ENCODE measurements at places on chromosomes 6 and 20.

DNA sequence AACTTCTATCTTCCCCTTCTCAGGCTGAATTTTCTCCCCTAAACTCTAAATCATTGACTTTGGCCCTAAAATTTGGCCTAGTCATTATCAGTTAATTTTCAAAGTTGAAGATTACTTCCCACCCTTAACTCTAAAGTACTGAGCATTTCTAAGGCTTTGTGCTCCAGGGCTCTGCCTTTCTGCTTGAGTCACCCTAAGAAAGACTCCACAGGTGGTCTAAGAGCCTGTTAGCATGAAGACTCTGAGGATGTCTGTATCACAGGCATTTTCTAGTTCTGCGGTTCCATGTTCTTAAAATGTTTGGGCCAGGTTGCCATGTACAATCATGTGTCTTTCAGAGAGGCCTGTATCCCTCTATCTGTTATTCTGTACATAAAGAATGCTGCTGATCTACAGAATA, 808.1 kb upstream of the MANEA start:
- no peak for DNase-seq

- DNase-seq: no peak
Measured at GRCh38 chr6:170542031-170542719, 10.9 kb downstream of the PSMB1 start.

- no peak for DNase-seq
Measured at GRCh38 chr6:130259557-130259956, 36.8 kb upstream of the SAMD3 start.

GRCh38 chr6:147549531-147549930, 41.0 kb downstream of the SAMD5 start:
- no peak for DNase-seq

DNA sequence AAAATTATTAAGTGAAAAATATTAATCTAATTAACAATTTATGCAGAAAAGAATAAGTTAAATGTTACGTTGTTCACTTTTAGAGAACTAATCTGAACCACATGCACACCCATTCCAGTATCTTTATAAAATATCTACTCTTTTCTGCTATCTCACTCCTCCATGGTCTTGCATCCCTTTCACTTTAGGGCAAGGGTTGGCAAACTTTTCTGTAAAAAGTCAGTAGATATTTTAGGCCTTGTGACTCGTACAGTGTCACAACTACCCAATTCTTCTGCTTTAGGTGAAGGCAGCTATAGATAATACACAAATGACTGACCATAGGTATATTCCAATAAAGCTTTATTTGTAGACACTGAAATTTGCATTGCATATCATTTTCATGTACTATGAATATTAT, 39.7 kb upstream of the SUPT3H start:
- DNase-seq: no peak

GRCh38 chr6:168200571-168201134, 118.9 kb downstream of the DACT2 start:
- DNase-seq: no peak

All from stimulated activated CD4-positive, alpha-beta T cell treated with anti-CD3 and anti-CD28 coated beads, Interleukin-4, amount 100 ng/mL, for 48 hours (primary cell).